Cerebellar nuclear complex (tissue), 1 donor: ENCODE measurements at places on chromosomes 1 and 21.

- DNase-seq: no peak
These were observed 192.1 kb downstream of the SETD4 start for GRCh38 chr21:35868005-35868868.

DNA sequence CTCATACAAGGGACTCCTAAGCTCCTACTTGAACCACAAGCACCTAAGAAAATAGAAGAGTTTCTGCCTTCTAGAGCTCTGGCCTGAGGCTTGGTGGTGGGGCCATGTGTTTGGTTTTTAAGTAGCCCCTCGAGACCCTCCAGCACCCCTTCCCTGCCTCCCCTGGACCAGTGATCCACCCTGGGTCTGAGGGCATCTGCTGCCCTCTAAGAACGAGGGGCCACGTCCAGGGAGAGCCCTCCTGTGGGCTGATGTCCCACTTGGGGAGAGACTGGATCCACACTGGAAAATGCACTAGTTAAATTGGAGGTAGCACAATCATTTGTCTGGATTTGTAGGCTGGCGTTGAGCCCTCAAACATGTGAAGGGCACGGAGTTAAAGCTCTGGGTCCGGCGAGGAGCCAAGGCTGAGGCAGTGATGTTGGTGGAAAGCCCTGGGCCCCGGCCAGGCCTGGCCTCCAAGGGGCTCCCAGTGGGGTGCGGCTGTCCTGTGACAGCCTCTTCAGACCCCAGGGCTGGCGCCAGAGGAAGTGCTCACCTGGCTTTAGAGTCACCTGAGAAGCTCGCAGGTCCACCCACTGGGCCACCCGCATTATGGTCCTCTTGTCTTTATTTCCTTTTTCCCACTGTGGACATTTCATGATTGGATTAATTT is 65.2 kb downstream of the SLC37A1 start:
- DNase-seq: no peak

DNA sequence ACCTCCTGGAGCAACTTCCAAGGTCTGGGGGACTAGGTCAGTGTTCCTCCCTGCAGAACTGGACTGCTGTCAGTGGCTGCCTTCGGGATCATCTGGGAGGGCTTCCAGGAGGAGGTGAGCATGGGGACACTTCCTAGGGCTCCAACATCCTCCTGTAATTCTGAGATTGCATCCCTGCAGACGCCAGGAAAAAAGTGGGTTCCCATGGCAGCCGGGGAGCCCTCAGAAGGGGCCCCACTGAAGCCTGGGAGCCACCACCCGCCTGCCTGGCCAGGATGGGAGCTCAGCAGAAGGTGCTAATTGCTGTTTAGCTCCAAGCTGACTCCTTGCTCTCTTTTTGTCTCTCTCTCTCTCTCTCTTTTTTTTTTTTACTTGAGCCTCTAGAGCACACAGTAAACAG is 16.1 kb upstream of the ARF1 start:
- DNase-seq: no peak

GRCh38 chr1:59238993-59239392 is 57.9 kb upstream of the FGGY start:
- no peak for DNase-seq

DNA sequence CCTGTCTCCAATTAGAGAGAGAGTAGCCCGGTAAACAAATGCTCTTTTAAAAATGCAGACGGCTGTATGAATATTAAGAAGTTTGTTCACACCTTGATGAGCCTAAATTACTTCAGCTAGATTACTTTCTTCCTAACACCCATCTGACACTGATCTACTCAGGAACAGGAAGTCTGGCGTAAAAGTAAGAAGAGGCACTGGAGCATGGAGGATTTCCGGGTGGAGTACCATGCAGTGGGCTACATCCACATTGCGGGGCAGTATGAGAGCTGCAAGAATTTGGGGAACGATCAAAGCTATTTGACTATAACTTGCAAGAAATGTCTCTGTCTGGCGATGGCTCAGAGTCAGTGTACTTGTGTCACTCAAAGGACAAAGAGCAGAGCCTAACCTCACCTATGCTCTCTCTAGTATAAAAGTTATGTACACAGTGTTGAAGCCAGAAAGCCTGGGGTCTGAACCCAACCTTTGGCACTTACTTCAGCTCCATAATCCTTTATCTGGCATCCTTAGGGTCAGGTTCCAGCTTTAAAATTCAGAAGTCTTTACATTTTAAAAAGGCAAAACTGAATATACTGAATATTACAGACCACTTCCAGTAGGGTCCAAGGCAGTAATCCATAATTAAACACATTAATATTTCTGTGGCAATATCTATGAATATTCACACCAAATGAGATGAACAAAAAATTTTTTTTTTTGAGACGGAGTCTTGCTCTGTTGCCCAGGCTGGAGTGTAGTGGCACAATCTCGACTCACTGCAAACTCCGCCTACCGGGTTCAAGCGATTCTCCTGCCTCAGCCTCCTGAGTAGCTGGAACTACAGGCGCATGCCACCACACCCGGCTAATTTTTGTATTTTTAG is 7.9 kb upstream of the GNPAT start:
- DNase-seq: no peak

DNA sequence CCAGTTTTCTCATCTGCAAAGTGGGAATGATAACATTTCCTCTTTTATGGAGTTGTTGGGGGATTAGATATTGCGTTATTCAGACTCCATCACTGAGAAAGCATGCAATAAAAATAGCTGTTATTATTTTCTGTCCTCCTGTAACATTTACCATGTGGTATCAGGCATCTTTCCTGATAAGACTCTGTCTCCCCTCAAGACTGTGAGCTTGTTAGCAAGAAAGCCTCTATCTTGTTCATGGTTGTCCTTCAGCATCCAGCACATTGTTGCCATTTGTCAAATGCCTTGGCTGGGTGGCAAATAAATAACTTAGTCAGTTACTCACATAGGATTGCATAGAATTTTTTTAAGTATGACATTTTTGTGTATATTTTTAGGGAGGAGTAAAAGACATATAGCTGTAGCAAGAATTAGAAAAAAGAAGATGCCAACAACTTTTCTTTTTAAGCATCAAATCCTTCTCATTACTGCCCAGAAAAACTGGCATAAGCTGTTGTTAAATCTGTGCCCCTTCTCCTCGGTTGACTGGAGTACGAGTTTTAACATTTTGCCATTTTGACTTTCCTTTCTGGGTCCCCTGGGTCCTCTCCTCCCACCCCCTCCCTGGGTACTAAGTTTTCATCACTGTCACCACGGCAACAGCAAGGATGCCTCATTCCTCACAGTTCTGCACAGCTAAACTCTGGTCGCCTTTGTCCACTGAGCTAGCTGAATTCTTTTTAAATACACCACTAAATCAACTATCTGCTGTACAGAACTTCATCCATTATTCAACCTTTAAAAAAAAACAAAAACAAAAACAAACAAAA is 1.0 kb upstream of the JAM2 start:
- DNase-seq: no peak

- DNase-seq: no peak
These were observed 143.1 kb downstream of the TGFBR3 start for GRCh38 chr1:91742848-91743292.

GRCh38 chr21:17527711-17528110 is 14.9 kb downstream of the CXADR start:
- no peak for DNase-seq

DNA sequence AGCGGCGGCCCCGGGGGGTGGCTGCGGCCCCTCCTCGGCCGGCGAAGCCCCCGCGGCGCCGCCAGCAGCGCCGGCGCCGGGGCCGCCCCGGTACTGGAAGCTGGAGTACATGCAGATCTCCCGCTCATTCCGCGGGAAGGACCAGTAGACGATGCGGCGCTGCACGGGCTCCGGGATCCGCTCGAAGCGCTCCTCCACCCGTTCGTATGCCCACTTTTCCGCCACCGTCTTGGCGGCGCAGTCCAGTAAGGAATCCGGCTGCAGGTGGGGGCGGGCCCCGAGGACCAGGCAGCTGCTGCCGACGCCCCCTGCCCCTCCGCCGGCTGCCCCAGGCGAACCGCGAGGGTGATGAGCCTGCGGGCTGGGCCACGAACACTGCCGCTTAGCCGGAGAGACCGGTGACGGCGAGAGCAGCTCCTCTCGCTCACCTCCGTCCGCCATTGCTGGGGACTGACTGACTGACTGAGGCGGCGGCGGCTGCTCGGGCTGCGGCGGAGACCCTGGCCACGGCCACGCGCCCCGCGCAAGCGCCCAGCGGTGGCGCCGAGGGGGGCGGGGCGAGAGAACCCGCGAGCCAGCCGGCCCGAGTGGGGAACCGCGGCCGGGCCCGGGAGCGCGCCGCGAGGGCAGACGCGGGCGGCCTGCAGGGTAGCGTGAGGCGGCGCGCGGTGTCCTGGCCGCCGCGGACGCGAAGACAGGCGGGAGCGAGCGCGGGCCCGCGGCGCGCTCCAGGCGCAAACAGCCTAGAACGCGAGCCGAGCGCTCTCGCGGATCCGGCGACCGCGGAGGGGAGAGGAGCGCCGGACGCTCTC is at the start of gene ZSWIM5:
Gene ZSWIM5 (minus strand): TSS at position 696 of the 812 bp plus-strand sequence. CDS start 255 bp downstream, at position 441.
- DNase-seq: no peak
